ENCODE measurements at places on chromosomes 11 and 22.

- DNase-seq, result no peak
Measured at GRCh38 chr11:76394411-76394810, 13.3 kb downstream of the GVQW3 start.

GRCh38 chr22:29348041-29348440 is 32.5 kb upstream of the RASL10A start:
- no peak for DNase-seq

DNA sequence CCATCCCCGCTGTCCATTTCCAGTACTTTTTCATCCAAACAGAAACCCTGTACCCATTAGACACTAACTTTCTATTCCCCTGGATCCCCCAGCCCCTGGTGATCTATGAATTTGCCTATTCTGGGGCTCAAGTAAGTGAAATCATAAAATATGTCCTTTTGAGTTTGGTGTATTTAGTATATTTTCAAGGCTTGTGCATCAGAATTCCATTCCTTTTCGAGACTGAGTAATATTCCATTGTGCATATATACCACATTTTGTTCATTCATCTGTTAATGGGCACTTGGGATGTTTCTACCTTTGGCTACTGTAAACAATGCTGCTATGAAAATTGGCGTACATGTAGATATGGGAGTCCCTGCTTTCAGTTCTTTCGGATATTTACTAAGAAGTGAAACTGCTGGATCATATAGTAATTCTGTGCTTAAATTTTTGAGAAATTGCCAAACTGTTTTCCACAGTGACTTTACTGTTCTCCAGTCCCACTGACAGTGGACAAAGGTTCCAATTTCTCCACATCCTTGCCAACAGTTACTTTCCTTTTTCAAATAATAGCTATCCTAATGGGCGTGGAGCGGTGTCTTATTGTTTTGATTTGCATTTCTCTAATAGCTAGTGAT is 16.1 kb downstream of the APLP2 start:
- no peak for DNase-seq

GRCh38 chr11:21794306-21794705 is 398.6 kb upstream of the ANO5 start:
- no peak for DNase-seq

- DNase-seq, result no peak
Measured at GRCh38 chr11:120746376-120746775, 234.8 kb downstream of the GRIK4 start.

DNA sequence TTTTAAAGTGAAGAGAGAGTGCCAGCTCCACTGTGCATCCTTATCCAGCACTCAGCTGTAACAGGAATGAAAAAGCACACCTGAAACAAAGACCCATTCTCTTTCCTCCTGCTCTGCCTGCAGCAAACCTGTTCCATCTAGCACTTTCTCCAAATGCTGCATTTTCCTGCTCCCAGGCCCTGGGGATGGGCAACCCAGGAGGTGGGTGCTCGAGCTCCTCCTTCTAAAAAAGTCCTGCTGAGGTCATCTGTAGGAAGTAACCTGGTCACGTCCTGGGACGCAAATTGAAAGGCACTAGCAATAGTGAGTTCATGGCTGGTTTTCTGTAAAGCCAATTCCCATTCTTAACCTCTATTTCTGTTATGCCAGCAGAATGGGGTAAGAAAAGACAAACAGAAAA is 173.7 kb downstream of the MAML2 start:
- no peak for DNase-seq

GRCh38 chr22:50525858-50526107 is 385 bp upstream of the SCO2 start:
- no peak for DNase-seq

DNA sequence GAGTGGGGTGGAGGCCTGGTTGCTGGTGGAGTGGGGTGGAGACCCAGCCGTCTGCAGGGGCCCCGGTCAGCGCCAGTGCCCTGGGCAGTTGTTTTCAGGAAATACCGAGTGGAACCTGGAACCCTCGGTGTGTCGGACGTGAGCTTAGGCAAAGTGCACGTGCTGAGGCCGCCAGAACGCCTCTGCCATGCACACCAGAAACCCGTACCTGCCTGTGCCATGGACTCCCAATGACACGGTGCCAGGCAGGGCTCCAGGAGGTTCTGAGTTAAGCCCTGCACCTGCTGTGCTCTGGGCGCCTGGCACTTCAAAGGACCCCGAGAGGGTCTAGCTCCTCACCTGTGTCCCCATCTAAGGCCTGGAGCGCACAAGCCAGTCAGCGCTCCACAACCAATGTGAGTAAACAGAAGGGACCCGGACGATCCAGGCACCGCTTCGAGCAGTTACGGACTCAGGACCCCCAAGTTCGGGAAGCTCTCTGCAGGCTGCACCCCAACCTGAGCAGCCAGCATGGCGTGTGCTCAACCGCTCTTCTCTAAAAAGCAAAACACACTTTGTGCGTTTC is 12.3 kb downstream of the TOLLIP start:
- DNase-seq, result no peak

- no peak for DNase-seq
Measured at GRCh38 chr11:119025978-119026766, 4.5 kb downstream of the SLC37A4 start.

GRCh38 chr22:49040754-49041467 is 786.8 kb downstream of the BRD1 start:
- no peak for DNase-seq

DNA sequence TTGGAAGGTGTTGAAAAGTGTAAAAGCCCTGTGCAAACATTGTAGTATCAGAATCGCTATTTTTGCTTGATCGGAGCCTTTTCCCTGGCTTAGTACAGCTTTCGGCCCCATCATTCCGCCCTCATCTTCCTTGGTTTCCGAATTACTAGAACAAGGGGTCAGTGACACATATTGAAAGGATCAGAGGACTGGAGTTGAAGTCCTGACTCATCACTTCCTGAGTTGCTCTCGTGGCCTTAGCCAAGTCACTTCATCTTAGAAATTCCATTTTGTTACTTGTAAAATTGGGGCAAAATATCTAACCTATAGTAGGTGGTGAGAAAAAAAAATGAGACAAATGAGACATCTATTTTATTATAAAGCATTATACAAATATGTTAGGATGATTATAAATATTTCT is 375.0 kb downstream of the NTM start:
- no peak for DNase-seq

DNA sequence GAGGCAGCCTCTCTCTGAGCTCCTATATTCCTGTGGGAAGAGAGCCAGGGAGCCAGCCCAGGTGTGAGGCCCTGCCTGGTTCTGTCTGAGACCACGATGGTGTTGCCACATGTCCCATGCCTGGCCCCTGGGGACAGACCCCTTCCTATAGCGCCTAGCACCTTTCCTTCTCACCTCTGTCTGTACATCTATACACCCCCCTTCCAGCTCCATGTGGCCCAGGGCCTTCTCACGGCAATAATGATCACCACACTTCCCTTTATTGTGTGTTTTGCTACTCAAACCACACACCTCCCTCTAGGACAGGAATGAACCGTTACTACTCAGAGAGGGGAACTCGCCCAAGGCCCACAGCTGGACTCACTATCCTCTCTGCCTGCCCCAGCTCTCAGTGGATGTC is 12.8 kb downstream of the CD82 start:
- no peak for DNase-seq
